Mesothelial cell of epicardium (in vitro differentiated cells): ENCODE measurements at places on chromosomes 13 and 19. TPM values are rescaled to one million over a fixed set of nuclear protein-coding genes. Genes with fewer than 3 reads are reported as not detected.

DNA sequence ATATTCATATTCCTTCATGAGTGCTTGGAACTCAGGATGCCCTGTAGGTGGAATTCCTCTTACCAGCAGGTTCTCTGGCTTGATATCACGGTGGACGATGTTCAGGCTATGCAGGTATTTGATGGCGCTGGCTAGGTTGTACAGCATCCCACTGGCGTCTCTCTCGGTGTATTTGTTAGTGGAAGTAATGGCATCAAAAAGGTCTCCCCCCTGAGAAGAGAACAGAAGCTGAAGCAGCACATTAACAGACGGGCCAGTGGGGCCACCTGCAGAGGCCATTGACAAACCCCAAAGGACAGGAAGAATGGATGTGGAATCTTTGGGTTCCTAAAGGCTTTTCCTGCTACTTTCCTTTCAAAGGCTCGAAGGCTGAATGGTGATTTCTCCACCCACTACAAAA is 308.5 kb downstream of the DCLK1 start:
- no peak for DNase-seq

GRCh38 chr13:114004420-114005205 is 30.7 kb upstream of the C13orf46 start:
- no peak for DNase-seq

DNA sequence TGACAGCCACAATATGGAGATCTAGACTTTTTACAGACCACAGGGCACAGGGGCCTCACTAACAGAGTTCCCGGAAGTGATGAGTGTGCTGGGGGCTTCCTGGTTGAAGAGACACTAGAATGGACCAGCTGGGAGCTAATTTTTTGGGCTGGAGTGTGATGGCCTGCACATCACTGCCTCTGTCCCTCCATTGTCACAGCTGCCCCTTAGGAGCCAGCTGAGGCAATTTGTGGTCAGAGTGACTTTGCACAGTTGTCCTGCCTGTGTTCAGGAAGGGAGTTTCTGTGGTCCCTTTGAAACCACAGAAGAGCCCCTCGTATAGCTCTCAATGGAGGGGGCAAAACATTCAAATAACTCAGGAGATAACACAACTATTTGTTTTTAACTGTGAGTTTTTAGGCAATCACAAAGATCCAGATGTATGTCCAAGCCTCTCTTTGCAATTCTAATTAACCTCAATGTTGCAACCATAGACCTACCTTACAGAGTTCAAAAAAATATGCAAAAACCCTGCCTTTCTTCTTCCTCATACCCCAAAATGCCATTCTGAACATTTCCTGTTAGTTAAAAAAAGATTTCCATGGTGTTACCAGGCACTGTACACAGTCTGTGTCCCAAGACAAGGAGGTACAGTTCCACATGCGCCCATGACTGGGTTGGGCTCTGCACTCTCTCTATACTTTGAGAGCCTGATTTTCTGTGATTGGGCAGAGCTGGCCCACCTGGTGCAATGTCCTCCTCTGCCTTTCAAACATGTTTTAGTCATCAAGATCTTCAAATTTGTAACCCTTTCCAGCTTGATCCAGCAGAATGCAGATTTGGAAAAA is 2.4 kb downstream of the ALOX5AP start:
- DNase-seq = no peak

DNA sequence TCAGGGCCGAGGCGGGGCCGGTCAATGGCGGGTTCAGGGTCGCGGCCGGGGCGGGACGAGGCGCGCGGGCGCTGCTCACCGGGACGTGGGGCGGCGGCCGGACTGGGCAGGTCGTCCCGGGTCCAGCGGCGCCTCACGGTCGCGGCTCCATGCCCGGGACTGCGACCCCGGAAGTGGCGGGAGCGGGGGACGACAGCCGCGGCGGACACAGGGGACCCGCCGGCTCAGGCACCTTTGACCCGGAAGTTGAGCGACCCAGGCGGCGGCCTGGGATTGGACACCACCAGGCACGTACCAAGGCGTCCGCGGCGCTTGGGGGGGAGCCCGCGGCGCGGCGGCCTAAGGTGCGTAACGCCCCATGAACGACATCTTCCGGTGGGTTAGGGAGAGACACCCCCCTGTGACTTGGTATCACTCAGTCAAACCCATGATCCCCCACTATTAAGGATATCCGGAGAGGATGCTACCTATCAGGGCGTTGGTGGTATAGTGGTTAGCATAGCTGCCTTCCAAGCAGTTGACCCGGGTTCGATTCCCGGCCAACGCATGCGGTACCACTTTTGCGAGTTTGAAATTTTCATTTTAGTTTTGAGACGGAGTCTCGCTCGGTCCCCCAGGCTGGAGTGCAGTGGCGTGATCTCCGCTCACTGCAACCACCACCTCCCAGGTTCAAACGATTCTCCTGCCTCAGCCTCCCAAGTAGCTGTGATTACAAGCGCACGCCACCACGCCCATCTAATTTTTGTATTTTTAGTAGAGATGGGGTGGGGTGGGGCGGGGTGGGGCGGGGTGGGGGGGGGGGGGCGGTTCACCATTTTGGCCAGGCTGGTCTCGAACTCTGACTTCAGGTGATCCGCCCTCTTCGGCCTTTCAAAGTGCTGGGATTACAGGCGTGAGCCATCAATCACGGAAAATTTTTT is at the start of gene DPP9:
DPP9 (minus strand) TSS at position 248 of the 920 bp plus-strand sequence. CDS start 3,936 bp downstream, outside the sequence.
- DNase-seq = peak; percentile 98

EFNA2 gene
- total RNA-seq = 13.1 to 15.0 TPM (median 14.0 TPM) in 3 replicates

KLF12 gene
- total RNA-seq = 29.4 to 33.9 TPM (median 31.0 TPM) in 3 replicates
